ENCODE measurements at places on chromosomes 3 and 15.

DNA sequence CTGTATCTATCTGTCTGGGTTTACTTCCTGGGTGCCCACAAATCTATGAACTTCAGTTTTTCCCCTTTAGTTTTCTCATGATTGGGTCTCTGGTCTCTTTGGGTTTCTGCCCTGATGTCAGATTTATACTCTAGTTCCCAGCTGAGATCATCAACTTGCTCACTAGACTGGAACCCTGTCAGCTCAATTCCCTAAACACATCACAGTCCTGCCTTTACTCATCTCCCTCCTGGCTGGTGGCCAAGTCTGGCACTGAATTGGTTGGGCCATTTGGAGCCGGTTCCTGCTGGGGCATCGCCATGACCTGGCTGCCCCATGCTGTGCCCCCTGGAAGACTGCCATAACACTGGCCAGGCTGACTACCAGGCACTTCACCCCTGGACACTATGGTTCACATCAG is 345.3 kb downstream of the CHST2 start:
- DNase-seq, result no peak

- DNase-seq, result no peak
These were observed 67.6 kb downstream of the SMAD3 start for GRCh38 chr15:67133026-67133425.

- DNase-seq, result no peak
These were observed 8.8 kb downstream of the ARL13B start for GRCh38 chr3:93988764-93989163.

GRCh38 chr3:147139341-147139740 is 267.0 kb downstream of the ZIC4 start:
- no peak for DNase-seq

- no peak for DNase-seq
These were observed 260.0 kb downstream of the EBLN2 start for GRCh38 chr3:73321286-73321999.

DNA sequence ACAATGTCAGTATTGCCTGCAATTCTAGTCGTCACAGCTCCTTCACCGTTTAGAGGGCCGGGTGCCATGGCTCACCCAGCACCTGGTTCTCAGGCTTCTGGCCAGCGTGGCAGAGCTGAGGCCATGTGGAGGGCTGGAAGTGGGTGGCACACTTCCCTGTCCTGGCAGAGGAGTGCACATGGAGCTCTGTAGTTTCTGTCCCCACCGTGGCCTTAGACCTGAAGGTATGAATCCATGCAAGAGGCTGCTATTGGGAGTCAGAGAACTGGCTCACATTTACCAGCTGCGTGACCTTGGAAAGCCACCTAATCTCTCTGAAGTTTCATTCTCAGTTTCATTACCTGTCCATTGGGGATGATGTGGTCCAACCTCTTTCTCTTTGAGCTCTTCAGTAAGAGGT is 22.2 kb downstream of the EPHB1 start:
- no peak for DNase-seq

Measured in amniotic stem cell (primary cell).